ENCODE measurements at places on chromosomes 6 and 20.

DNA sequence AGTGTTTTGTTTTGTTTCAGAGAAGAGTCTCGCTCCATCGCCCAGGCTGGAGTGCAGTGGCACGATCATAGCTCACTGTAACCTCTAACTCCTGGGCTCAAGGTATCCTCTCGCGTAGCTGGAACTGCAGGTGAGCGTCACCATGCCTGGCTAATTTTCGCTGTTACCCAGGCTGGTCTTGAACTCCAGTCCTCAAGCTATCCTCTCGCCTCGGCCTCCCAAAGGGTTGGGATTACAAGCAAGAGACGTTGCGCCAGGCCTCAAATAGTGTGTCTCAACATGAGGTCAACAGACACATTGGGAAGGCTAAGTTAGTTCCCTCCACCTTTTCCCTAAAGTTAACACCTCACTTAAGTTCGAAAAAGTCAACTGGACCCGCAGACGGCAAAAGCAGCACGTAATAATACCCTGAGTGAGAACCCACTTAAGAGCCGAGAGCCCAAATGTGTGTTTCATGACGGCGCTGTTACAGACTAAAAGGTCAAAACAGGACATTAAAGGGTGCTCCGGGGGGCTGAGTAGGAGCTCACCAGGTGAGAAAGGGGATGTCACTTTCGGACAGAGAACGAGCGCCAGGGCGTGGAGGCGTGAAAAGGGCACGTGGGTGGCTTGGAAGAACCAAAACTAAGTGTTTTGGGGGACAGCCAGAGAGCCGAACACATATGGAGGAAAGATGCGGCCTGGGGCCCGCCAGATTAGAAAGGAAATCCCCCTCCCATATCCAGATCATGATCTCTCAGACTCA, 499 bp downstream of the TTI1 start:
- no peak for DNase-seq

DNA sequence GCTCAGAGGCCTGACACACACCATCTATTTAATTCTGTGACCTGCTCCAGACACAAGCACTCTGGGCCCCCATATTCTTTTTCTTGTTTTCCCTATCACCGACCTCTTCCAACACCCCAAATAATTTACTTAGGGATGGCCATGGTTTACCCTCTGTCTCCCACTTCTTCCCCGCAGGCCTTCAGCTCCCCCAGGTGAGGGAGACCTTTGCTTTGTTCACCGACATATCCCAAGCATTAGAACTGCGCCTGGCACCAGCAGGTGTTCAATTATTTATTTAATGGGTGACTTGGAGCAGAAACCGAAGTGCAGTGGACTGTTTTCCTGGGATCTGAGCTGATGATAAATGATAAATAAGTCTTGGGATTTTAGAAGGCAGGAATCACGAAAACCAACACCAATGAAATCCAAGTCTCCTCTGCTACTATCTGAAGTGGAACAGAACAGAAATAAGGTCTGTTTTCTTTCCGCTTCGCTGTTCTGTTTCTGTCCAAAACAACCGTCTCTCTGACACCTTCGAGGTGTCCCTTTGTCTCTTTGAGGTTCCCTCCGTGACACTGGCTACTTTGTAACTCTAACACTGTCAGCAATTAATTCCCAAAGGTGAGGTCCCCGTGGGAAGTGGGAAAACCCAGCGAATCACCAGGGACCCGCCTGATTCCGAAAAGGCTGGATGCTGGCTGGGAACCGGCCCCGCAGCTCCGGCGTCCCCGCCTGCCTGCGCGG, 1.1 kb upstream of the RIN2 start:
- DNase-seq: no peak

DNA sequence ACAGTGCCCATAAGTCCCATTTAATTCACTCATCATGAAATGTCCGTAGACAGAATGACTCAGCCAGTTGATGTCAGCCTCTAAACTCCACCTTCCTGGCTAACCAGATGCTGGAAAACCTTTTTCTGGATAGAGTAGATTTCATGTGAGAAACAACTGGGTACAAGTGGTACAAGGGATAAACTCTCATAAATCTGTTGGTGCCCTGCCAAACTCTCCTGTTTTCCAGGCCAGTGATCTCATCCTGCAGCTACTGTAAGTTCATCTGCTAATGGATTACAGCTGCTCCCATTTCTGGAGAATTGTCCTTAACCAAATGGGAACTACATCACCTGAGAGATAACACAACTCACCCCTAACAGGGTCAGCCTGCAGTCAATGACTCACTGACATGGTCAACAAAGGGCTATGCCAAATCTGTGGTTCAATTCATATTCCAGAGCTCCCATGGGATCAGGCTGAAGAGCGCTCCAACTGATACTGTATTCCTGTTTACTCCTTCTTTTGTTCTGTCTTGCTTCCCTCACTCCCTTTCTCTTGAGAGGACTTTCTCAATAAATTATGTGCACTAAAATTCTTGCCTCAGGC, 210.1 kb upstream of the HDDC2 start:
- no peak for DNase-seq

DNA sequence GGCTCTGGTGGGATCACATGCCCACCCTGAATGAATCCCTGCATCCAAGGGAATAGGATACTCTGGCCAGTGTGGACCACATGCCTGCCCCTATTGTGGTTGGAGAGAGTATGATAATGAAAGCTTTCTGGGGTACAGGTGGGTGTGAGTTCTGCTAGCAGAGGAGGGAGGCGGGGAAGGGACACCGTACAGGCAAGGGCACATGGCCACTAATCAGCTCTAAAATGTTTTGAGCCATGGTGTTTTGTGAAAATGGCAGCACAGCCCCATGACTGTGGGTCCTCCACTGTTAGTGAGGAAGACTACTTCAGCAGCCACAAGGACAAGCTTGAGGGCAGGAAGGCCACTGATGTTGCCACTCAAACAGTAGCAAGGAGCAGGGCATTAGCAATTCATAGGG, 11.9 kb upstream of the DHX35 start:
- no peak for DNase-seq
